ENCODE measurements at places on chromosomes 11 and 22. TPM values are rescaled to one million over a fixed set of nuclear protein-coding genes. Genes with fewer than 3 reads are reported as not detected.

The ACRV1 gene
- not detected for total RNA-seq

The SERPING1 gene
- 69.8 TPM for total RNA-seq

The DMC1 gene
- 0.53 TPM for total RNA-seq

The POU2F3 gene
- total RNA-seq, result not detected

The PRG3 gene
- not detected for total RNA-seq
